ENCODE measurements at places on chromosomes 1 and 21.
A peak's percentile ranks its signal among the peaks of the same experiment; 100 is the strongest.

DNA sequence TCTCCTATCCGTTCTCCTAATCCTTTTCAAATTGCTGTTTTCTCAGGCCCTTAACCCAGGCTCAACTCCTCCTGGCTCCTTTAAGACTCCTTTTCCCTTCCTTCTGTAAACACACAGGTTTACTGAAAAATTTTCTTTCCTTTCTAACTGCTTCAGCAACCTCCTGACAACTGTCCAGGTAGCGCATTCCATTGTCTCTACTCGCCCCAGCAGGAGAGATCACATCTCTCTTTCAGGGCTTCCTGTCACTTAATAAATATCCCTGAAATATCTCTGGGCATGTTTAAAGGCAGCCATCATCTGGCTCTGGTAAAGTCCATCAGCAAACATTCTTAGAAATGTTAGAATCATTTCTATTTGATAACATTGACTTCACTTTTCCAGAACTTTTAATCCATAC lies 211.2 kb upstream of the PTBP2 start:
- DNase-seq, result no peak

- peak; percentile 57 for DNase-seq
Measured at GRCh38 chr1:87953732-87954344, 625.2 kb downstream of the LMO4 start.

DNA sequence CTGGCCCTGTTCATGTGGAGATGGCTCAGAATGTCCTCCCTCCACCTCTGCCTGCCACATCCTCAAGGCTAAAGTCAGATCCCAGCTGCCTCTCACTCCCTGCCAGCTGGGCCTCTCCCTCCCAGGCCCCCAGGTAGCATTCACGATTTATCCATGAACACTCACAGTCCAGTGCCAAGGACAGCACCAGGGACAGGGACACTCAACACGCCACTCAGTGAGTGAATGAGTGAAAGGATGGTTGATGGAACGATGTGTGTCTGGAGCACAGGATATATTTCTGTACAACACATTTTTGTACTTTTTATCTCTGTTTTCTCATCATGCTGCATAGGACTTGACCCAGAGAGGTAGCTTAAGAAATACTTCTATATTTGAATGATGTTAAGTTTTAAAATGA lies 10.1 kb downstream of the CYP4A11 start:
- DNase-seq, result no peak

- DNase-seq, result no peak
Measured at GRCh38 chr1:232553050-232553754, 76.7 kb downstream of the SIPA1L2 start.

DNA sequence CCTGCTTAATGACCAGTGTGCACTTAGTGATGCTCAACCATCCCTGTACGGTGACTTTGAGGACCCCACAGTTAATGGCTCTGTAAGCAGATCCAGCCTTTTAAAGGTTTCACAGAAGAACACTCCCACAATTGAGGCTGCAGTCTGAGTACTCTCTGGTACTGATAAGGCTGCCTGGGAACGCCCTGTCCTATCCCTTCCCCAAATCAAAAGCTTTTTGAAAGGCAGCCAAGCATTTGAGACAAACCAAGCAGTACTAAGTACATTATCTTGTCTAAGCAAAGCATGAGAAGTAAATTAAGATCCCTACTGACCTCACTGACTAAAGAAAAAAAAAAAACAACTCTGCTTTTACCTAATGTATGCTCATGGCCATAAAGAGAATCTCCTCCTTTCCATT lies 60.7 kb downstream of the SH3GLB1 start:
- DNase-seq, result no peak

DNA sequence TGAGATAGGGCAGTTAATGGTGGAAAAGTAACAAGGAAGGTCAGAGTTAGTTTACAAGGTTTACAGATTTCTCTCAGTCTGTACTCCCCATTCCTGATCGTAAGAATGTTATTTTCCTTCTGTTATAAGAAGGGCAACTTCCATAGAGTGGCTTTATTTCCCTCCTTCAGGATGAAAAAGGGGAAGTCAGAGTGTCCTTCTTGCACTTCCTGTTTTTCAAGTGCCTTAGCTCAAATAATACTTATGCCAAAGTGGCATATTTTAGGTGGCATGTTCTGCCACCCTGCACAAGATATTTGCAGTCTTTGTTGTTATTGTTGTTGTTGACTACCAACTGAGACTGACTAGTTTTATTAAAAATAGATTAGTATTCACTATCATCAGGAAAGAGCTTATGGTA lies 730.7 kb upstream of the ADGRL4 start:
- peak; percentile 46 for DNase-seq

DNA sequence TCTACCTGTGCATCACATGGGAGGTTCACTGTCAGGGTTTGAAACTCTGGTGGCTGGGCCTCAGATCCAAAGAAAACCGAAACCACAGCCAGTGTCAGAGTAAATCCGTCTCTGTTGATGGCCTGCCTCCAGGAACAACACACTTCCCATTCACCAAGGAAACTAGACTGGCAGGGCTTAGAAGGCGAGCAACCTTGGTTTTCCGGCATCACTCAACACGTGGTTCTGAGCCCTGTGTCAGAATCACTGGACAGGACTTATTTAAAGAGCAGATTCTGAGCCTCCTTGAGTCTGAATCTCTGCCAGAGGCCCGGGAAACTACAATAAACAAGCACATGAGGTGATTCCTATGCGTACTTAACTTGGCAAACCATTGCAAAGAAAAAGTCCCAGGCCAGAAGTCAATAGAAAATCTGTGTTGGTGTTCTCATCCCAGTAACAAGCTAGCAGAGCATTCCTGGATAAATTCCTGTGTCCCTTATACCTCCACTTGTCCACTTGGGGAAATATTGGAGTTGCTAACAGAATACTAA lies 70.0 kb downstream of the KCTD3 start:
- DNase-seq, result no peak

GRCh38 chr1:38026592-38027200 lies 14.2 kb downstream of the UTP11 start:
- peak; percentile 27 for DNase-seq

DNA sequence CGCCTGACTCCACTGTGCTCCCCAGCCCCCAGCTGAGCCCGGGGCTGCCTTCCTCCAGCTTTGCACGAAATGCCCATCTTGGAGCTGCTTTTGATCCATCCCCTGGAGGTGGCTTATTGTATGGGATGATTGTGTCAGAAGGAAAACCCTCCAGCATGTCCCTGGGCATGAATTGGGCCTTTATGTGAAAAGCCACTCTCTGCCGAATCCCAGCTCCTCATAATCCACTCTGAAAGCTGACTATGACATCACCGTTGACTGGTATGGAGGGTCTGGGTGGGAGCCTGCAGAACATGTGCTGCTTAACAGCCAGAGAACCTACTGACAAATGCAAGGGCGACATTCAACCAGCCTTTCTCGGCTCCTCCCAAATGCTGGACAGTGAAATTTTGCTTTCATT lies 74.6 kb downstream of the NENF start:
- DNase-seq, result no peak

DNA sequence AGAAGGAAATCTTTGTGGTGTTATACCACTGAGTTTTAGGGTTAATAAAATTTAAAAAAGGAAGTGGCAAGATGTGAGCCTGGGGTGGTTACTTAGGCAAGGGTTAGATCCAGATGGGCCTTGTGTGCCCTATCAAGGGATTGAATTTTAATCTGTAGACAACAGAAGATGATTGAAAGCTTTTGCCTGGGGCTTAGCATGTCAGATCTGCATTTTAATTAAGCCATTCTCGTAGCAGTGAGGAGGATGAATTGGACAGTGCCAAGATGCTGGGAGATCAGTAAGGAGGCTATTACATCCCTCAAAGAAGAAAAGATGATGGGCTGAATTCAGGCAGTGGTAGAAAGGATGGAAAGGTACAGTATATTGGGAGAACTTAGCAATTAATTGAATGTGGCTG lies 42.3 kb downstream of the HMGB4 start:
- DNase-seq, result no peak

DNA sequence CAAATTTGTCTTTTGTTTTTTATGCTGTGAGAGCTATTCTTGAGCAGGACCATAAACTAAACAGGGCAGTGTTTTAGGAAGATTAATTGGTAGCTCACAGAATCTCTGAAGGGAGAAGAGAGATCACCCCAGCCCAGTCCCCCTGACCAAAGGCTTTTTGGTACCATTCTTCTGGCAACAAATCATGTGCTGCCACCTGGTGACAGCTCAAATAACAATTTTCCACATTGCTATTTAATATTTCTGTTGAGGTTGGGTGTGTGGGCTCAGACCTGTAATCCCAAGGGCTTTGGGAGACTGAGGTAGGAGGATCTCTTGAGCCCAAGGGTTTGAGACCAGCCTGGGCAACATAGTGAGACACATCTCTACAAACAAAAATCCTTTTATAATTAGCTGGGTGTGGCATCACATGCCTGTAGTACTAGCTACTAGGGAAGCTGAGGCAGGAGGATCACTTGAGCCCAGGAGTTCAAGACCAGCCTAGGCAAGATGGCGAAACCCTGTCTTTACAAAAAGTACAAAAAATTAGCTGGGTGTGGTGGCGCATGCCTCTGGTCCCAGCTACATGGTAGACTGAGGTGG lies 2.2 kb upstream of the TESK2 start:
- DNase-seq, result peak; percentile 76
